Activated T-cell treated with anti-CD3 and anti-CD28 coated beads, Interleukin-2, amount 50 U/mL, for 48 hours (primary cell): ENCODE measurements at places on chromosomes 11 and 22.

DNA sequence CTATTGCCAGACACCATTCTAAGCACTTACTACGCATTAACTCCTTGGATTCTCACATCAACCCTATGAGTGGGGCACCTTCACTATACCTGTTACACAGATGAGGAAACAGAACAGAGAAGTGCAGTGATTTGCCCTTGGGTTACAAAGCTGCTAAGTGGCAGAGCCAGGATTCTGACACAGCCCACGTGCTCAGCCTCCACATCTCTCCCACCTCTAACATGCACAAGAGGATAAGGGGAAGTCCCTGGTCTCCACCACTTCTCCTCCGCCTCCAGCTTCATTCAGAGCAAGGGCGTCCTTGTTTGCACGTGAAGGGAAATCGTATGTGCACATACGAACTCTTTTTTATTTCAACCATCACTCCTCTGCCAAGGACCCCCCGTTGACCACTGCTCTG lies 53.7 kb downstream of the CDON start:
- DNase-seq: no peak

DNA sequence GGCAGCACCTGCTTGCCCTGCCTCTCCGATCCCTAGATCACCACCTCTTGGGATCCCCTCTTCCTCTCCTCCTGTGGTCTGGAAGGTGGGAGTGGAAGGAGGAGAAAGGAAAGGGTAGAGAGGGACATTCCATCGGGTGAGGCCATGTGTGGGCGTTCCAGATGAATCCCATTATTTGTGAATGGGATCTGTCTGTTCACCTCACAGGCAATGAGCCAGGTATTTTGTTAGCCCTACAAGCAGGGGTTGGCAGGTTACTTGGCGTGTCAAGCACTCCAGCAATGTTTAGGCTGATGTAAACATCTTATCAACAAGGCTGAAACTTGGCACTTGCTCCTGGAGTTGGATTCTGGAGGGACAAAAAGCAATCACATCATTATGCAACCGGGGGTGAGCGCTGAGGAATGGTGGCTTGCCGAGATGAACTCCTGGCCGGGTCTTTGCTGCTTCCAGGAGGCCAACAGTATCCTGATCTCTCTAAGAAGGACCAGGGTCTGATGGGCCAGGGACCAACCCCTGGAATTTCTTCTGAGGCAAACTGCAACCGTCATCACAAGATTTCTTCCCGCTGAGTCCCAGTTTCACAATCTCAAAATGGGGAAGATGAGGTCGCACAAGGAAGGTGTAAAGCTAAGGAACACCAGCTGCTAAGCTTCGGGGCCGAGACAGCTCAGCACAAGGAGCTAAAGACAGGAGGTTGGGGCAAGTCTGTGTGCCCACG lies 7.8 kb downstream of the ADAMTS8 start:
- no peak for DNase-seq

DNA sequence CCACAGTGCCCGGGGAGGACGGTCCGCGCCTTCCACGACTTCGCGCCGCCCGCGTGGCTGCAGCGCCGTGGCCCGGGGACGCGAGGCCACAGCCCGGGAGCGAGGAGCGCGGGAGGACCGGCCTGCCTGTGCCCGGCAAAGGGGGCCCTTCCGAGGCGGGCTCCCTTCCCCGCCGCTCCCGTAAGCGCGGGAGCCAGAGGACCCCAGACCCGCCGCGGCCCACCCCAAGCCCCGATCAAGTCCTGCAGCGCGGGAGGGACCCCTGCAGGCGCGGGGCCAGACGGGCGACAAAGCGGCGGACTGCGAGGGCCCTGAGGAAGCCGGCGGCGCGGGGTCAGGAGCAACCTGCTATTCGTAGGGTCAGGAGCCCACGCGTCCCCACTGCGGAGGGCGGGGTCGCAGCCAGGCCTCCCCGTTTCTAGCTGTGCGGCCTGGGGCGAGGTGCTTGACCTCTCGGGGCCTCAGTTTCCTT lies 110.3 kb downstream of the WNT7B start:
- no peak for DNase-seq

DNA sequence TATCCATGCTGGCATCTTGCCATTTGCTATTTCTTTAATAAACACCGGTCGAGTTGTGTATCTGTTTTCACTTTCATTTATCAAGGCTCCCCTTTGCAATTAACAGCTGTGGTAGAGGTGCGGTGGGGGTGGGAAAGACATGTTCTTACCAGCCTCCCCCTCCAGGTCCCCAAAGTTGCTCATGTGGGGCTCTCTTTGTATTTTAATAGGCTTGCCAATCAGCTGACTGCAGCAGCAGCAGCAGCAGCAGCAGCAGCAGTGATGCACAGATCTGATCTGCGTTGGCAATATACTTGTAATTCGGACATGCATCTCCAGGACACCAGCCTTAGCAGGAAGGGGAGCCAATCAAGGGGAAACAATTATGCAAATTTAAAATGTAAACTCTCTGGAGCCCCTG lies 40.3 kb upstream of the E2F8 start:
- DNase-seq: no peak

DNA sequence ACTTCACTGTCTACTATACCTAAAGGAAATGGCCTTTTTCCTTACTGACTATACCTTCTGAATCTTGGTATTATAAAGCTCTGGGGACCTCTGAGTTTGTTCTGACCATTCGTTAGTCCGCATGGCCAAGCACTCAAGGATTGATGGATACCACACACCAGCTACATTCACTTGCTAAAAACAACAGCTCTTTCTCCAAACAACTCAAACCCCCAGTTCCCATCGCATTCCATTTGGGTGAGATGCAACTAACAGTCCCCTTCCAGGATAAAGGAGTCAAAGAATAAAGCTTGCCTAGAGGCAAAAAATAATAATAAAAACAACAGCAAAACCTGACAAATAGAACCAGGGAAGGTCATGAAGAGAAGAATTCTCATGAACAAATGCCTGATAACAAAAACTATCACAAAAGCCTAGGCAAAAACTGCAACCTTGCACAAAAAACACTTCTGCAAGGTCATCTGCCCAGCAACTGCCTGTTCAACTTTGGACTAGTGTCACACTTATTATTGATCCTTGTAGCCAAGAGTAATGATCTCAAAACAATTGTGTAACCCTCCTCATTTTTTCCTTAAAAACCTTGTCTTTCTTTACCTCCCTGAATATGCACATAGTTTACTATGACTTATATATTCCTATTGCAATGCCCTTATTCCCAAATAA lies 139.0 kb upstream of the GUCY1A2 start:
- DNase-seq: no peak

DNA sequence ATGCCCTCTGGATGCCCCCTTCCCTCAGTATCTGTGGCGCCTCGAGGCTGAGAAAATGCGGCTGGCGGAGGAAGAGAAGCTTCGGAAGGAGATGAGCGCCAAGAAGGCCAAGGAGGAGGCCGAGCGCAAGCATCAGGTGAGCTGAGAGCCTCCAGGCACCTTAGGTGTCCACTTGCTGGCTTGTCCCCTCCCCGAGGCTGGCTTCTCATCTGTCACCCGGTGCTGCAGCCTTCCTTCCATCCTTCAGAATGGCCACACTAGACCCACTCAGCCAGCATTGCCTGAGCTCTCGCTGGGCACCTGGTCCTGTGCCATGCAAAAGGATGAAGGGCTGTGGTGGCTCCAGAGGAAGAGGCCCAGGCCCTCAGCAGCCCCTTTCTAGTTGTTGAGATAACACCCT lies 52.3 kb downstream of the MYO7A start:
- no peak for DNase-seq

GRCh38 chr11:18379201-18379600 lies 15.2 kb upstream of the LDHA start:
- DNase-seq: no peak

DNA sequence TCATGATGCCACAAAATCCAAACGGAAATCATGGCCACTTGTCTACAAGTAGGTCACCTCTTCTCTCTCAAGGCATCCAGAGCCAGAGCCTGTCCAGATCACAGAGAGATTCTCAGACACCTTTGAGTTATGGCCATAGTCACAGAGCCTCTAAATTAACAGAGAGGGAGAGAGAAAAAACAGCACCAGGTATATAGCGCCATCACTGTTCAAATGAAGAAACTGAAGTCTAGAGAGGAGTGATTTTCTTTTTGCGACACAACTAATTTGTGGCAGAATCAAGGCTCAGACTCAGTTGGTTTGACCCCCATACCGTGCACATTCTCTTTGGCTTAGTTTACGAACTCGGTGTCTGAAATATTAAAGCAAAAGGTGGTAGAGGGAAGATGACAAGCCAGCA lies 512.9 kb downstream of the NTM start:
- DNase-seq: no peak
